Hippocampal formation (tissue), 2 donors: ENCODE measurements at places on chromosomes 3 and 15.

- no peak for DNase-seq
Measured at GRCh38 chr3:28171962-28172361, 69.5 kb upstream of the CMC1 start.

- DNase-seq, result no peak
Measured at GRCh38 chr15:37135225-37135624, 34.9 kb upstream of the MEIS2 start.

DNA sequence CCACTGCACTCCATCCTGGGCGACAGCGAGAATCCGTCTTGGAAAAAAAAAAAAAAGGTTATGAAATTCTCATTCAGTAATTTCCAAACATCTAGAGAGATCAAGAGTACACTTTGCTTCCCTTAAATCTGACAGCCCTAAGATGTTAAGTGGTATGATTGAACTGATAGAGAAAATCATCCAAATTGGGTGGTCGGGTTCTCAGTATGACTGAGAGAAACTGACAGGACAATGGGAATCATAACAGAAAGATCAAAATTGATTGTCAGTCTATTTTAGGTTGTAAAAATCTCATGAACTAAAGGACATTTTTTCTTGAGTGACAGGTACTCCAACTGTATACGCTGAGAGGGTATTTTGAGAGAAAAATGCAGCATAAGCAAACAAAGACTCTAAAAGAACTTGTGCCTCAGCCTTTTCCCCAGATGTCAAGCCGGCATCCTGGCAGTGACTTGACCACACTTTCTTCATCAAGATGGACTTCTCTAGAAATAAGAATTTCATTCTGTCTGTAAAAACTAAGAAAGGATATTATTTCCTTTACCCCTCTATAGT is 65.8 kb downstream of the MYO5A start:
- no peak for DNase-seq

GRCh38 chr3:14125193-14126016 is 553 bp downstream of the TMEM43 start:
- DNase-seq, result no peak
